ENCODE measurements at places on chromosomes 7 and 10.

DNA sequence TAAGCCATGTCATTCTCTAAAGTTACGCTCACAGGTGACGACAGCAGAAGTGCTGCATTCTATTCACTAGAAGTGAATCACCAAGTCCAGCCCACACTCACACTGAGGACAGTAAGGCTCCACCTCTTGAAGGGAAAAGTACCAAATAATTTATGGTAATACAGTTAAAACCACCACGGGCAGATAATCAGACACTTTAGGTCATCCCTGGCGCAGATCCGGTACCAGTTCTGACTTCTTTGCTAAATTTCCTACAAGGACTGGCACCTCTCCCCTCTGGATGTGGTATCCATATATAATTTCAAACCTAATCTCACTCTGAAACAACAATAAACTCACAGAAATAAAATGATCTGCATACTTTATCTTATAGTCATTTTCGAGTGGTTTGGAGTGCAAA is 954.7 kb upstream of the GHITM start:
- no peak for DNase-seq

- no peak for DNase-seq
Measured at GRCh38 chr10:49179699-49180443, 8.3 kb downstream of the TMEM273 start.

- DNase-seq, result no peak
Measured at GRCh38 chr7:15491361-15491760, 70.5 kb downstream of the AGMO start.

DNA sequence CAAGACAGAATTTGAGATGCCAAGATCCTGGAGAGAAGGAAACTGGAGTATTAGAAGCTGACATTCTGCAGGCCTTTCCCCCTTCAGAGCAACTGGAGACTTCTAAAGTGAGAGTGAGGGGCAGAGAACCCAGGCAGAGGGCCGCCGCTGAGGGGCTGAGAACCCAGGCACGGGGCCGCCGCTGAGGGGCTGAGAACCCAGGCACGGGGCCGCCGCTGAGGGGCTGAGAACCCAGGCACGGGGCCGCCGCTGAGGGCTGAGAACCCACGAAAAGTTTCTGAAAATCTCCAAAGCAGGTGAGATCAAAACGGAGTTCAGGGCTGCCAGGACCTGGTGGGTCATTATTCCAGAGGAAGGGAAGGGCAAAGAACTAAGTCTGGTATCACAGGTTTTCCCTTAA is 126.2 kb downstream of the DLG5 start:
- DNase-seq, result no peak

- DNase-seq, result no peak
Measured at GRCh38 chr7:113582471-113582870, 336.3 kb downstream of the PPP1R3A start.

GRCh38 chr7:103031781-103032180 is 42.8 kb downstream of the FBXL13 start:
- DNase-seq, result no peak

GRCh38 chr10:72058989-72059842 is 29.1 kb downstream of the SPOCK2 start:
- DNase-seq, result no peak

- DNase-seq, result no peak
Measured at GRCh38 chr10:100728928-100729861, 16.2 kb upstream of the PAX2 start.

- no peak for DNase-seq
Measured at GRCh38 chr7:92584953-92585352, 5.2 kb downstream of the FAM133B start.

DNA sequence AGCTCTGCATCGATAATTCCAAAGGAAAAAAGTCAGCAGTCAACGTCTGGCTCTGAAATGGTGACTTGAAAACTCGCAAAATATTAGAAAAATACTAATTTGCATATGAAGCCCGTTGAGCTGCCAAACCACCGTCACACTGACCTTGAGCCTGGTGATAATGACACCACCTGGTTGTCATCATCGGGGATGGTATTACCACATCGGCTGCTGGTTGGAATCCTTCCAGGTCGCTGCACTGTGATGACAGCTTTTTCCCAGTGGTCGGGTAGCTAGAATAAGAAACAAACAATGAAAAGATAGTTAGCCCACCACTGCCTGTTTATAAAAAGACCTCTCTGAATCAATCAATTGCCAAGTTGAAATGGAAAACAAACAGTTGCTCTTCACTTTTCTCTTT is 41.6 kb downstream of the LAMB1 start:
- DNase-seq, result no peak

- DNase-seq, result no peak
Measured at GRCh38 chr7:112302566-112302965, 96.1 kb downstream of the ZNF277 start.

- no peak for DNase-seq
Measured at GRCh38 chr10:116879817-116880216, 30.5 kb downstream of the ENO4 start.

DNA sequence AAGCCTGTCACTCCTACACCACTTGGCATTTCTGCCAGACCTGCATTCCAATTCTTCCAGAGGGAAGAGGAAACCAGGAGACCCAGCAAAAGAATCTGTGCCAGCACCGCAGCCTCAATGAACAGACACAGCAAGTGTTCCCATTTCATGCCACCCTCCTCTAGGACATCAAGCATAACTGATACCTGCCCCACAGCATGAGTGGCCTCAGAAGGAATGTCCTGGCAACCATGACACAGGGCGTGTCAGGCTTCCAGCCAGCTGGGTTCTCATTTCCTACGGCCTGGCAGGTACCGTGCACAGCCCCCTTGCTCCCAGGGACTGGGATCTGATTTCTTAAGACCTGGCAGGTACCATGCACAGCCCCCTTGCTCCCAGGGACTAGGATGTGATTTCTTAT is 7.8 kb downstream of the MAD1L1 start:
- no peak for DNase-seq

GRCh38 chr10:112756235-112756527 is 193.9 kb upstream of the TCF7L2 start:
- no peak for DNase-seq

DNA sequence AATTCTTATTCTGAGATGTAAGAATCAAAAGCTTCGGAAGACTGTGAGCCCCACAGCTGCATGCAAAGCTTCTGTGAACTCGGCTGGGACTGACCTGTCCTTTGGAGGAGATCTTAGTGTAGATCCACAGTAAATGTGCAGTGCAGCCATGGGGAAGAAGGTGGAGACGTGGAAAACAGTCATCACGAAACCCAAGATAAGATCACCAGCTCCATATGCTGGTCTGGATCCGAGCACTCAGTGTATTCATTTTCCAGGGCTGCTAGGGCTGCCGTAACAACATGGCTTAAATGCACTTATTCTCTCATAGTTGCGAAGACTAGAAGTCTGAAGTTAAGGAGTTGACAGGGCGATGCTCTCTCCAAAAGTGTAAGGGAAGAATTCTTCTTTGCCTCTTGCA is 143.0 kb upstream of the TCF7L2 start:
- DNase-seq, result no peak

GRCh38 chr7:4861673-4862072 is at the start of gene PAPOLB:
PAPOLB (minus strand) TSS chr7:4862030; CDS start chr7:4861810, 220 bp downstream.
- DNase-seq, result no peak

GRCh38 chr10:91378061-91378460 is 32.1 kb upstream of the HECTD2 start:
- no peak for DNase-seq

DNA sequence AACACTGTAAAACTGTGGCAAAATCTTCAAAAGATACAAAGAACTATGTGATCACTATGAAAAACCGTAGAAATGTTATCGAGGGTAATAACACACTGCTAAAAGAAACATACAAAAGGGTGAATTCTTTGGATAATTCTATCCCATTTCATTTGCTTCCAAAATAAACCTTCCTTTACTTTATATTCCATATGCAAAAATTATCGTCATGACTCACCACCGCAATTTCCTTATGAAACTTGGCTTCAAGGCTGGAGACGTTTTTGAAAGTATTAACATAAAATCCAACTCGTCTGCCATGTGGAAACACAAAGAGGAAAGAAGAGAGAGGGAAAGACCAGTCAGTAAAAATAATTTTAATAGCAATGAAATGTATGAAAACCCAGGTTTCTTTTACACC is 165.2 kb downstream of the AMPH start:
- DNase-seq, result no peak

DNA sequence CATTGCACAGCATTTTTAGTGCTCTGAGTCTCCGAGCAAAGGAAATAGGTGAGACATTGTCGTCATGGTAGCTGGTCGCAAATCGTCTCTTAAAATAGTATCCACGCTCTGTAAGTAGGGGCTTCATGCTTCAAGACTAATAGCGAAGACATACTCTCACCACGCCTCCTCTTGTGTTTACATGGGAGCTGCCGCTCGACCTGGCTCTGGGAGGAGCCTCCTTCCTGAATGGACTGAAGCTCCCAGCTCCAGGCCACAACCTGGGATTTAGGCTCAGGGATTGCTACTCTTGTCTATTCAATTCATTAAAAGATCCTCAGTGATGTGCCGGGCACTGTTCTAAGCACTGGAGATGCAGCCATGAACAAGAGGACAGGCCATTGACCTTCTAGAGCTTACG is 196.1 kb upstream of the GALNT17 start:
- no peak for DNase-seq

DNA sequence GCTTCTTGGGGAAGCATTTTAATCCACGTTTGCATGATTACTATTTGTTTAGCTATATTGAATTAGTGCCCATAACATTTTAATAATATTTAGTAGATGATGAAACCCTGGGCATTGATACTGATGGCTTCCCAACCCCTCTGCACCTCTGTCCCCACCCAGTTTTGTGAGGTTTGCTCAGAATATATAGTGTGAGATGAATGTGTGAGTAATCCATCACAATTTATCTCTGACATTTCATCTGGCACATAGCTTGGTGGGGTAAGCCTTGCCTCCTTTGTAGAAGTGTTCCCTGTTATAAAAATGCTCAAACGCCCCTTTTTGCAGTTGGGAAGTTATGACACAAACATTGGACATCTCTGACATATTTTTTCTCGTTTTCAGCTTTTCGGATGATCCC is 104.2 kb downstream of the WNT2 start:
- DNase-seq, result no peak

DNA sequence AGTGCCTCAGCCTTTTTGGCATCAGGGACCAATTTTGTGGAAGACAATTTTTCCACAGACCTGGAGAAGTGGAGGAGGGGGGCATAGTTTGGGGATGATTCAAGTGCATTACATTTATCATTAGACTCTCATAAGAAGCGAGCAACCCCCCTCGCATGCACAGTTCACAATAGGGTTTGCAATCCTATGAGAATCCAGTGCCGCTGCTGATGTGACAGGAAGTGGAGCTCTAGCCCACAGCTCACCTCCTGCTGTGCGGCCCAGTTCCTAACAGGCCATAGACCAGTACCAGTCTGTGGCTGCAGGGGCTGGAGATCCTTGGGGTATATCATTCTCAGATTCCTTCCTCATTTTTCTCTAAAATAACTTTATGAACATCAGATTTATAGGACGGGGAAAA is 50.8 kb downstream of the ATAD1 start:
- DNase-seq, result no peak

- DNase-seq, result no peak
Measured at GRCh38 chr7:115359955-115360354, 438.1 kb downstream of the MDFIC start.

- no peak for DNase-seq
Measured at GRCh38 chr10:59314268-59314667, 48.1 kb downstream of the FAM13C start.

GRCh38 chr10:63252095-63252762 is 119.1 kb downstream of the NRBF2 start:
- no peak for DNase-seq

DNA sequence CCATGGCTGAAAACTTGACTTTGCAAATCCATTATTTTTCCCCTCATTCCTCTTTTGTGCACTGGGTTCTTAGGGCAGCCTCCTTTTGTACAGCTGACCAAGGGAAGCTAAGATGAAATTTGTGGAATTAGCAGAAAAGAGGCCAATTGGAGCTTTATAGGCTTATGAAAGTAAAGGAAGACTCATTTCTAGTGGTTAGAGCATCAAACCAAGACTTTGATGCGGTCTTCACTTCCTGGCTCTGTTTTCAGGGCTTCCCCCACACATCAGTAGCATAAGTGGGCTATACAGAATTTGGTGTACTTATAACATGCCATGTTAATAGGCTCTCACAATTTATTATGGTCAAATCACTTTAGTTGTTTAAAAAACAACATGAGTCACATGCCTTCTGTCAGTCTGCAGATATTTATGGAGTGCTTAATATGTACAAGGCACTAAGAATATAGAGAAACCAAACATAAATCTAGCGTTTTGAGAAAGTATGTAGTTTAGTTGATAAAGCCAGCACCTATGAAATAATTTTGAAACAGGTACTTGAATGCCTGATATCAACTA is 5.7 kb downstream of the AUTS2 start:
- DNase-seq, result no peak

Measured in HFF-Myc (cell line).